ENCODE measurements at places on chromosomes 7 and 10.

DNA sequence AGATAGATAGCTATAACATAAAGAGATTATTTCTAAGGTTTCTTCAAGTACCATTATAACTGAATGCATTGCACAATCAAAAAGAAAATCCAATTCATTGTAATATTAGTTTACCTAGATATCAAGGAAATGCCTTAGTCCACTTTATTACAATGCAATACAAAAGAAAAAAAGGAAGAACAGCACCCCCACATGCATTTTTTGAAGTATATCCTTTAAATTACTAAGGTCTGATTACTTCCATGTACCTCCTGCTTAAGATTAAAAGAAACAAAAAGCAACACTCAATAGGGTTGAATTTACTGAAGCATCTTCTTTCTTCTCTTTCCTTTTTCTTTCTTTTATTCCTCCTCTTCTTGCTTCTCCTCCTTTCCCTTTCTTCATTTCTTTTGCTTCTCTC, 973.8 kb upstream of the LRRTM3 start:
- DNase-seq: no peak

- DNase-seq: no peak
Observed at GRCh38 chr10:71045936-71046335, 157.6 kb upstream of the PCBD1 start.

DNA sequence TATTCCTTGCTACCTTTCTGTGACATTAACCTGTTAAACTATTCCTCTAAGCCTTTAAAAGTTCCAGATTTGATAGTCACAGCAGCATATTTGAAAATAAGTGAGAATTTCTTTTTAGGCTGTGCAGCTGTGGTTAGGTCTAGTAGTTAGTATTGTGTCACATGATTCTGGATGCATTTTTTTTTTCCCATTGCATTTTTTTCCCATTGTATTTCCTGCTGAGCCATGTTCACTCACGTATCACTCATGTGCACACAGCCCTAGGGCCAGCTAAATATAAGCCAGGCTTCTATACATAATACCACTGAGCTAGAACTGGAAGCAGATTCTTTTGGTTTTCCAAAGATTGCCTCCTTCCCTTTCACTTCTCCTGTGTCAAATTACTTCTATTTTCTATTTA, 37.4 kb downstream of the DNAJC9 start:
- peak; percentile 80 for DNase-seq

DNA sequence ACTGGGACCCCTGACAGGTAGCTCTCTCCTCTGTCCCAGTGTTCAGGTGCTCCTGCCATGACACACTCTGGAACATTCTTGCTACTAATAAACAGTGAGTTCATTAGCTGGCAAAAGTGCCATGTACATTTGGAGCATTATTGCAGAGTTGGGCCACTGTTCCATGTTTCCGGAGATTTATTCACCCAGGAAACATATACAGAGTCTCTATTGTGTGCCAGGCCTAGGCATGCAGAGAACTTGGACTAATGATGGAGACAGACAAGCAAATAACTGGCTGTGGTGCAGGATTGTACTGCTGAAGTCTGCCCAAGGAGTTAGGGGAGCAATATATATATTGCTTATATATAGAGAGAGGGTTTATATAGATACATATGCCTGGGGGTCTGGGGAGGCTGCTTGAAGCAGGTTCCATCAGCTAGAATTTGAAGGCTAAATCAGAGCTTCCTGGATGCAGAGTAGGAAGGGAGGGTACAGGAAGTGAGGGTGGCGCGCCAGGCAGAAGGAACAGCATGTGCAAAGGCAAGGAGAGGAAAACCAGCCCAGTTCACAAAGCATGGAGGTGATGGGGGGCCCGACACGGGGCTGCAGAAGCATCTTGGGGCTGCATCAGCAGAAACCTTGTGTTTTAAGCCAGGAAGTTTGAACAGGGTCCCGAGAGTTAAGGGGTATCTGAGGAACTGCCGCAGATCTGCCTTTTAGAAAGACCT, 22.7 kb upstream of the EEPD1 start:
- DNase-seq: no peak

GRCh38 chr7:33892945-33893344, 12.4 kb upstream of the BMPER start:
- no peak for DNase-seq

DNA sequence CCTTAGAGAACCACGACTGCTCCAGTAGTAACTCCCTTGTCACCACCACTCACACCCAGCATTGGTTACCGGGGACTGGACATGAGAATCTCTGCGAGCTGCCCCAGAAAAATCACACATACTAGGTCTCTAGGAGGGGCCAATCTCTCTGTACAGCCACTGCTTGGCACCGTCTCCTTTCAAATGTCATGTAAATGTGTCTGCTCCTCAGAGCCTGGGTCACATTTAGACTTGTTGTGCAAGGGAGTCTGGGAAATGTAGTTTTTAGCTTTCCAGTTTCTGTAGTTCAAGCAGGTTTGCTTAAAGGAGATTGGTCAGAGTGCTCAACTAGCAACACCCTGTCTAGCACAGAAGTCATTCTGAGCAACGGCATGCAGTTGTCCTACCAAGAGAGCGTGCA, 60.0 kb downstream of the CHN2 start:
- DNase-seq: no peak

DNA sequence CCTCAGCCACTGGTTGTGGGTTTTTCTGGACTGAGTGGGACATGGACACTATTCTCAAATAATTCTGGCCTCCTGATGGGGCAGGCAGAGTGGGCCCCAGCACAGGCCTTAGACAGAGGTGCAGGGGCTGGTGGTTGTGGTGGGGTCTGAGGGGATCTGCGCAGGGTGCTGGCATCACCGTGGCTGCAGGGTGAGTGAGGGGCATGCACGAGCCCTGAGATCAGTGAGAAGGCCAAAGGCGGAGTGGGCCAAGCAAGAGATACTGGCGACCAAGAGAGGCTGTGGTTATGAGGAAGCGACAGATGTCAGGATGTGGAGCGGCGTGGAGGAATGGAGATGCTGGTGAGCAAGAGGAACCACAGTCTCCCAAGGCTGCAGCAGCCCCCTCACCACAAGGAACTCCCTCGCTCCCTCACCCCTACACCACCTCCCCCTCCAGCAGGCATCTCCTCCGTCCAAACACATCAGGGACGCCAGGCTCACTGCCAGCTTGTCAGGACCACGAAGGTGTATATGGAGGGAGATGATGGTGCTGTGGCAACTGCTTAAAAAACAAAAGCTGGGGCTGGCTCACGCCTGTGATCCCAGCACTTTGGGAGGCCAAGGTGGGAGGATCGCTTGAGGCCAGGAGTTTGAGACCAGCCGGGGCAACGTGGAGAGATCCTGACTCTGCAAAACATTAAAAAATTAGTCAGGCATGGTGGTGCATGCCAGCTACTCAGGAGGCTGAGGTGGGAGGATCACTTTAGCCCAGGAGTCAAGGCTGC, 9.6 kb downstream of the PRF1 start:
- DNase-seq: no peak

DNA sequence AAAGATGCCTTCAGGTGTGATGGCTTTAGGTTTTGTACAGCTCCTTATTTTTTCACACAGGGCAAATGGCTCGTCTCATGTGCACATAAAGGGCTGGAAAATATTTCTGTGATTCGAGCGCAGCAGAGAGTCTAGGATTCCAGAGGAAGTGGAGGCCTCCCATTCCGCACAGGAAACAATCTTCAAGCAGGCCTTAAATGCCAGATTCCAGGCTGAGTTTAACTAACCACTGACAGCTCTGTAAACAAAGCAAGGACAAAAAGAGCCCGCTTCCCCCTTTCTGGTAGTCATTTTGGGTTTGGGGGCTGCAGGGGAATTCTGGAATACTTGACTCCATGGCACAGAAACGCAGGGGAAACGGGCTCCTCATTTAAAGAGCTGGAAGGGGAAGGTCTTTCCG, 87.2 kb downstream of the CALD1 start:
- DNase-seq: no peak

GRCh38 chr10:71212318-71213126, at the start of gene UNC5B:
UNC5B (plus strand) TSS chr10:71212570; CDS start chr10:71212986, 416 bp downstream.
- DNase-seq: peak; percentile 43

GRCh38 chr7:91557789-91558404, 293.7 kb downstream of the FZD1 start:
- DNase-seq: peak; percentile 99

- DNase-seq: no peak
Observed at GRCh38 chr7:18580950-18581349, 85.4 kb downstream of the HDAC9 start.

DNA sequence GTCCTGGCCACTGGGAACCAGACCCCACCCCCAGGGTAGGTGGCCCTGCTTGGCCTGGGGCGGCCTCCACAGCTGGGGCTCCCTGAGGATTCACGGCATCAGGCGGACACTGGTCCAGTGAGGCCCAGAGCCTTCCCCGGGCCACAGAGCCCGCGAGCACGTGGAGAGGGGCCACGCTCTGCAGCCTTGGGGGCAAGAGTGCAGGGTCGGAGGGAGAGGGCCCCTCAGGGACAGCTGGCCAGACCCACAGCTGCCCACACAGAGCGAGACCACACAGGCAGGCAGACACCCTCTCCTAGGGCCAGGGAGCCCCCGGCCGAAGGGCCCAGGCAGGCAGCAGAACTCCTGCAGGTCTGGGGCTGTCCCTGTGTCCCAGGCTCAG, 10.7 kb downstream of the VENTX start:
- DNase-seq: no peak

GRCh38 chr10:123287594-123288247, 133.5 kb downstream of the BUB3 start:
- DNase-seq: peak; percentile 83

DNA sequence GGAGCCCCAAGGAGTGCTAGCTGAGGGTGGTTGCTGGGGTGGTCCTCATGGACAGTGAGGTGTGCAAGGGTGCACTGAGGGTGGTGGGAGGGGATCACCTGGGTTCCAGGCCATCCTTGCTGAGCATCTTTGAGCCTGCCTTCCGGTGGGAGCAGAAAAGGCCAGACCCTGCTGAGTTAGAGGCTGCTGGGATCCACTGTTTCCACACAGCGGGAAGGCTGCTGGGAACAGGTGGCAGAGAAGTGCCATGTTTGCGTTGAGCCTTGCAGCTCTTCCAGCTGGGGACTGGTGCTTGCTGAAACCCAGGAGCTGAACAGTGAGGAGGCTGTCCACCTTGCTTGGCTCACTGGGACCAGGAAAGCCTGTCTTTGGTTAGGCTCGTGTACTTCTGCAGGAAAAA, 34.9 kb downstream of the PRF1 start:
- no peak for DNase-seq

- DNase-seq: no peak
Observed at GRCh38 chr7:50677638-50677996, 105.1 kb downstream of the GRB10 start.

- DNase-seq: no peak
Observed at GRCh38 chr10:77002872-77003271, 634.7 kb downstream of the KCNMA1 start.

DNA sequence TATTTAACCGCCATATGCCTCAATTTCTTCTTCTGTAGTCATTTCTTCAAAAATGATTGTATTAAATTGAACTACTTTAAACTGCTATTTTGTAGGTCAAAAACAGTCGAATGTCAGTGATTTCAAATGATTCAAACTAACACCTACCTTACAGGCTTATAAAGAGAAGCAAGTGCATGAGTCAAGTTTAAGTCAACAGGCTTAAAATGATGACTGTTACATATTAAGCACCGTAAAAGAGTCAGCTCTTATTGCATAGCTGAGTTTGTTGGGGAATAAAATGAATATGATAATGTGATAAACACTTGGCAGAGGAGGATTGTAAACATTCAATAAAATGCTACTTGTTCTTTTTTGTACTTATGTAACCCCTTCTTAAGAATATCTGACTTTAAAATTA, 90.1 kb upstream of the ANKRD1 start:
- DNase-seq: no peak

- peak; percentile 58 for DNase-seq
Observed at GRCh38 chr10:102120142-102120990, at the start of gene LDB1. LDB1 (minus strand) TSS chr10:102120368; CDS start chr10:102120110, 258 bp downstream.

- no peak for DNase-seq
Observed at GRCh38 chr10:96673318-96674099, 46.8 kb downstream of the PIK3AP1 start.

- peak; percentile 16 for DNase-seq
Observed at GRCh38 chr7:155935005-155935557, 122.8 kb upstream of the SHH start.

DNA sequence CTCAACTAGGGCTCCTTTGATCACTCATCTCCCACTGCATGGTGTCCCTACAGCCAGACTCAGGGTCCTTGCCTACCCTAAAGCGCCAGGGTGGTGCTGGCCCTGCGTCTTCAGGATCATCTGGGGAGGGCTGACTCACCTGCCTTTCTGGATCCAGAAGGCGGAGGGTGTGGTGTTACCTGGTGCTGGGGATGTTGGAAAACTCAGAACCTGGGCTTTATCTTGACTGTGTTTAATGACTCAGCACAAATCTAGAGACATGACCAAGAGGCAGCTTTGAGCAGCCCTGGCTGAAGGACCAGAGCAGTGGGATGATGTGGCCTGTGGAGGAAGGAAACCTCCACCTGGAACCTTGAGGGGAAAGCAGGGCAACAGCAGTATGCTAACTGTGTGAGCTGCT, 96.5 kb downstream of the GRK5 start:
- DNase-seq: peak; percentile 73

GRCh38 chr7:83677180-83677866, 28.4 kb upstream of the SEMA3E start:
- DNase-seq: peak; percentile 82

GRCh38 chr10:96740579-96741281, 20.4 kb upstream of the PIK3AP1 start:
- DNase-seq: no peak

GRCh38 chr10:110597476-110597875, 30.0 kb downstream of the SMC3 start:
- no peak for DNase-seq

GRCh38 chr10:70849582-70850016, 33.9 kb downstream of the SGPL1 start:
- peak; percentile 53 for DNase-seq

GRCh38 chr10:5530412-5530806, 5.6 kb downstream of the CALML3 start:
- no peak for DNase-seq

DNA sequence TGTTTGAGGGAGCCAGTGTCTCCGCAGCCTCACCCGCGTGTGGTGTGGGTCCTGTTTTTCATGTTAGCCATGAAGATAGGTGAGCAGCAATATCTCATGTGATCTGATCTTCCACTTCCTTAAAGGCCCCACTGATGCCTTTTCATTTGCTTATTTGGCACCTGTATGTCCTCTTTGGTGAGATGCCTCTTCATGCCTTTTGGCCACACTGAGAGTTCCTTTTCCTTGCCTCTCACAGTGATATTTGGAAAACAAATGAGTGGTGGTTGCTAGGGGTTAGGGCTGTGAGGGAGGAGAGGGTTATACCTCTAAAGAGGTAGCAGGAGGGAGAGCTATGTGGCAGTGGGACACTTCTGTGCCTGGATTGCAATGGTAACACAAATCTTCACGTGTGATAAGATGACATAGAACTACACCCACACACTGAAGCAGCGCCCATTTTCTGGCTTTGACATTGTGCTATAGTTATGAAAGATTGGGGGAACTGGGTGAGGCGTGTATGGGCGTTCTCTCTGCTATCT, 90.4 kb upstream of the TNS3 start:
- DNase-seq: no peak
